Activated CD4-positive, CD25-positive, alpha-beta regulatory T cell (primary cell): ENCODE measurements at places on chromosomes 2 and 18.
A peak's percentile ranks its signal among the peaks of the same experiment; 100 is the strongest.

- DNase-seq, result no peak
Observed at GRCh38 chr2:54760310-54760709, 36.8 kb downstream of the EML6 start.

GRCh38 chr2:47206181-47206580 lies 51.1 kb upstream of the STPG4 start:
- DNase-seq, result no peak

DNA sequence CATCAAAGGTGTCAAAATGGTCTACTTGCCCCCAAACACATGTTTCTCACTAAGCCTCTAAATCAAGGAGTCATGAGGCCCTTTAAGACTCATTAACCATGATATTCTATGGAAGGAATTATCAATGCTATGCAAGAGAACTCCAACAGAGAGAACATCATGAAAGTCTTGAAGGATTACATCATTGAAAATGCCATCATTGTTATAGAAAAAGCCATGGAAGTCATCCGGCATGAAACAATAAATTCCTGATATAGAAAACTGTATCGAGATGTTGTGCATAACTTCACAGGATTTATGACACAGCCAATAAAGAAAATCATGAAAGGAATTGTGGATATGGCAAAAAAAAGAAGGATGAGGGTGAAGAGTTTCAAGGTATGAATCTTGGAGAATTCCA lies 1363.6 kb upstream of the CDH2 start:
- no peak for DNase-seq

DNA sequence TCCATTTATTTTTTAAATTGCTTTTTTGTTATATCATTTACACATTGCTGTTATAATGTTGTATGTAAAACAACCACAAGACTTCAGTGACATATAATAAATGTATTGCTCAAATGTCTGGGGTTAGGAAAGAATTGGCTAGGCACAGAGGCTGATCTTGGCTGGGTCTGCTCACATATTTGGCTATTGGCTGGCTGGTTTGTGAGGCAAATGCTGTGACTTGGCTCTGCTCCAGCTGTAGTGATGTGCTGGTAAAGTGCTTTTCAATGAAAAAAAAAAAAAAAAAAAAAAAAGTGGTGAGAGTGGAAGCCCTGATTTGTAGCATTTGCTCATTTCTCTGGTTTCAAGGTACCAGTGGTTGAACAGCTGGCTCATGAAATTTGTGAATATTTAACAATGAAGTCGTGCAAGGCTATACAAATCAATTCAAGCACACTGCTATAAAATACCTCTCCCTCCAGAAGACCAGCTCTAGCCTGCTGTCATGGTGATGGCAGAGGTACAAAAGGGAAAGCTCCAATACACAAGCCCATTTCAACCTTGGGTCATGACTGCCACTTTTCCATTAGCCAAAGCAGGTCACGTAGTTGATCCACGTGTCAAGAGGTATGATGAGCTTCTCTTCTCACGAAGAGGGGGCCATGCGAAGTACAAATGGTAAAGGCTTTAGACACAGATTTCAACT lies 43.7 kb upstream of the RIT2 start:
- no peak for DNase-seq

- DNase-seq, result no peak
Observed at GRCh38 chr2:26274058-26274613, 29.4 kb downstream of the HADHB start.

DNA sequence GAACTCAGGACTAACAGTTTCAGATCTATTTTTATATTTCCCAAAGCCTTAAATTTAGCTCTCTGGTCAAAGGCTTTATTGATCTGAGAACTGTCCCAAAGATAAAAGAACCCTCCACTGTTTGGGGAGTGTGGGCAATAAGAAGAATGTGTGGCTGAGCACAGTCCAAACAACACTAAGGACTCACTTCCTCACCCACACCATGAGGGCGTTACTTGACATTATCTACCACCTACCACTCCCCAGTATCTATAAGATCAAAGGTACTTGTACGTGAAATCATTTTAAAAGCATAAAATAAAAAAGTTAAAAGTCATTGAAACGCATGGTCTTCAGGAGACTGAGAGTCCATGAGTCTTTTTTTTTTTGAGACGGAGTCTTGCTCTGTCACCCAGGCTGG lies 54.6 kb upstream of the NFU1 start:
- no peak for DNase-seq

GRCh38 chr2:231296401-231296974 lies 98.1 kb downstream of the ARMC9 start:
- no peak for DNase-seq

DNA sequence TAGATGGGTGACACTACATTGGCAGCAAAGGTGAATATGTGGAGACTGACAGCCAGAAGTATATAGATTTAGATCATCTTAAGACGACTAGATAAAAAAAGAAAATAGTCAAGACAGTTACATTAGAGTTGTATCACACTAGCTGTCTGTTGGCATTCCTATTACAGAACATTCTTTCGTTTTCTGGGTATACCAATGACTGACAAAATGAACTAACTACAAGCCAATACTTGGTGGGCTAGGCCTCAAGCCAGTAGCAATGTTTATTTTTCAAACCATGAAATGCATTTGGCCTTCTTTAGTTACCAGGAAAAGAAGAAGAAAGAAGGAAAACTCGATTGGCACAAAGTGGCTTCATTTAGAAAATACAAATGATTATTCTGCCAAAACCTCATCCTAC lies 944.9 kb upstream of the ZEB2 start:
- no peak for DNase-seq

GRCh38 chr2:57726294-57726693 lies 320.3 kb upstream of the VRK2 start:
- DNase-seq, result no peak

DNA sequence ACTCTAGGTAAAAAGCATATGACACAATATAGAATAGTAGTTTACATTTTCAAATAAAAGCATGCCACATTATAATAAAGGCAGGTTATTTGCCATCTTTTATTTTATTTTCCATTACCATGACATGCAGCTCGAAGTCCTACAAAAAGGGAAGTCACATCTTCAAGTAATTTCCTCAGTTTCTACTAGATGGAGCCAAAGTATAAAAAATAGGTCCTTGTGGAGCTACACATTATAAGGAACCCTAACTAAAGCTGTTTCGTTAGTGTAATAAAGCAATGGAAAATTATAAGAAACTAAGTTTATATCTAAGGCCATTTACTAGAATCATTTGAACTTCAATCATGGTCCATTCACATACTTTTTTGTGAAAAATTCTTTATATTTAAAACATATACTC lies 674.5 kb downstream of the KCNJ3 start:
- DNase-seq, result no peak

DNA sequence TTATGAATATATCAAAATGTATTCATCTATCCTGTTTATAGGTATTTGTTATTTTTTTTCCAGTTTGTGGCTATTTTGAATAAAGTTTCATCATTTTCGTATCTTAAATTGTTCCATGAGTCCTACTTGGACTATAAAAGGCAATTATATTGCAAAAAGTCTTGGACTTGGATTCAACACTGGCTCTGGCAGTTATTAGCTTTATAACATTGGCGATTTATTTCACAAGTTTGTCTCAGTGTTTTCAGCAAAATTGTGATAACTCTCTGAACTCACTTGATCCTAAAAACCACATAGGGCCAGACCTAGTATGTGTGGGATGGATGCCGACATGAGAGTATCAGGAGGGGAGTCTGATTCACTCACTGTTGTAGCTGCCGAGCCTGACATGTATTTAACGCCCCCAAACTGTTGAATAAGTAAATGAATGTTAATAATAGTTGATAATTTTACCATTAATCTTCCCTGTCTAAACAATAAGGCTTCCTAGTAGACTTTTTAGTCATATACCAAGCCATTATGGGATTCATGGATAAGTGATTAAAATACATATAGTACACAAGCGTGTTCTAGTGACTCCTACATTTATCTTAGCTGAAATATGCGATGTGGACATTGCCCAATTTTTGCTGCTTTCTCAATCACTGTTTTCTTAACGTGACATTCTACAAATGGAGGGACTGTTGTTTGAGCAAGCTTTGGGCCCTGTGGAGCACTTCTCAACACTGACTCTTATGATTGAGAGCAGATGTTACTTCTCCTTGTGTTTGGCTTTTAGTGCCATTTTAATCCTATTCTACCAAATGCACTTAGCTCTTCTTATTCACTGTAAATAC lies 907.6 kb downstream of the EPHA4 start:
- no peak for DNase-seq

DNA sequence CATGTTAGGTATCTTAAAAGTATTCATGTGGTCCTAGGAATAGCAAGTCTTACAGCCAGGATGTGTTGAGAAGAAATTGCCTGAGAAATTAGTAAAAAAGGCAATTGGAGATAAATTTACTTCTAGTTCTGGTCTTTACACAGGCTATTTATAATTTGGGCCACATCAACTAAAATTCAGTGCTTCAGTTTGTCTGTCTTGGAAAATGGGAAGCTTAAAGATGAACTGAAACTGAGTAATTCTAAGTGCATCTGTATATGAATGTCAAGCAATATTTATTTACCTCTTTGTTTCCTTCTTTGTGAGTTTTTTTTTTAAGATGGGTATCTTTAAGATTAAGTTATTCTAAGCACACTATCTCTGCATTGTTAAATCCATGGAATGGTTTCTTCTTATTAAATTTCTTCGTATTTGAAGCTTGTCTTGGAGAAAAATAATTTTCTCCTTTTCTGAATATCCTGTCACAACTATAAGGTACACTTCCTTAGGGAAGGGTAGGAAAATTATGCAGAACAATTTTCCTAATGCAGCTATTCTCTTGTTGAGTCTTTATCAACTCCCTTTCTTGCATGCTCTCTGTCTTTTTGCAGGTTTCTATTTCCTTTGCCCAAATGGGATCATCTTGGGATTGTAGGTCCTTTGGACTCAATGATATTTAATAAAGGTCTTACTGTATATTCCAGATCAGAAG lies 39.7 kb upstream of the MMADHC start:
- DNase-seq, result no peak

GRCh38 chr2:215328066-215328465 lies 16.2 kb downstream of the ATIC start:
- no peak for DNase-seq

DNA sequence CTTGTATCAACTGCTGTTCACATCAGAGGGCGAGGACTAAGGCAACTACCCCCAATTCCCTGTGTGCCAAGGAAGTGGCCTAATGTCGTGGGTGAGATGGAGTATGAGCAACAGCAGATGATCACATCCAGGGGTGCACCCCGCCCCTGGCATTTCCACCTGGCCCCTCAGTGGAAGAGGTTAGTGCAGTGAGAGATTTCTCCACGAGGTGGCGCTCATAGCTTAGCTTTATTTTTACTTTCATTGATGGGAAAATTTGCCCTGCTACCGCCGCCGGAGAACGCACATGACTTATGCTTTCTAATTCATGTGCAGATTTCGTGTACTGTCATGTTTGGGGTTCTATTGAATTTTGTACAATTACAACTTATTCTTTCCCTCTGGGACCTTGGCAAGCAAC lies 470.6 kb upstream of the MEX3C start:
- DNase-seq, result peak; percentile 4
